ENCODE measurements at places on chromosomes 11 and 22.

DNA sequence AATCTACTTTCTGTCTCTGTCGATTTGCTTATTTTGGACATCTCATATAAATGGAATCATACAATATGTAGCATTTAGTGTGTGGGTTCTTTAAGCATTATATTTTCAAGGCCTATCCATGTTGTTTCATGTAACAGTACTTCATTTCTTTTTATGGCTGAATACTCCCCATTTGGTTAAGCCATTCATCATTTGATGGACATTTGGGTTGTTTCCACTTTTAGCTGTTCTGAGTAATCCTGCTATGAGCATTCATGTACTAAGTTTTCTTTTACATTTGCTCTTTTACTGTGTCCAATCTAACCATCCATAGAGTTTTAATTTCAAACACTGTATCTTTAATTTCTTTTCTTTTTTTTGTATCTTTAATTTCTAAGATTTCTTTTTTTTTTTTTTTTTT lies 55.6 kb upstream of the SPTBN2 start:
- DNase-seq = no peak

DNA sequence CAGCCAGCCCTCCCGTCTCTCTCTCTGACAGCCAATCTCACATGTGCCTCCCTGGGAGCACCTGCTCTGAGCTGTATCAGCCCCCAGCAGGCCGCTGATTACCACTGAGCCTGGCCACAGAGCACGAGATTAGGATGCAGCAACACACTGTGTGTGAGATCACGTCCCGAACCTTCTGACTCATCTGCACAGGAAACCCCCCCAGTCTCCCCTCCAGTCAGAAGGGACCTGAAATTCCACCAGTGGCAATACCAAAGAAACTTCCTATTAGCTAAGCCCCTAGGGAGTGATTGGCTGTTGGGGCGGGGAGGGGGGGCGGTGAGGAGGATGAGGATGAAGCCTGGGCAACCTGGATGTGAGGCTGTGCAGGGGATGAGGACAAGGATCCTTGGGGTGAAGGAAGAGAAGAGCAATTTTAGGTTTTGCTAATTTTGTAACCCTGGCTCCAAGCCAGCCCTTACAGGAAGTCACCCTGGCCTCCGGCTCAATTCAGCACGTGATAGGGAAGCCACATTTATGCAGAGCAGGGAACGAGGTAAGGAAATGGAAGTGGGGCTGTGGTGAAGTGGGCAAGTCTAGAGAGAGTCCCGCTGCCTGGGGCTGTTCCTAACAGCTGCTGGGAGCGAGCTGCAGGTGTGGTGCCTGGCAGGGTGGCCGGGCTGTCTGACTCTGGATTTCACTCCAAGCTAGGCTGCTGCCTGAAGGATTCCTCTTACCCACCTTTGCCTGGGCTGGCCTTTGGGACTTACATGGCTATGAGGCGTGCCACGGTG lies 1.9 kb downstream of the SLC43A3 start:
- DNase-seq = peak; percentile 96

DNA sequence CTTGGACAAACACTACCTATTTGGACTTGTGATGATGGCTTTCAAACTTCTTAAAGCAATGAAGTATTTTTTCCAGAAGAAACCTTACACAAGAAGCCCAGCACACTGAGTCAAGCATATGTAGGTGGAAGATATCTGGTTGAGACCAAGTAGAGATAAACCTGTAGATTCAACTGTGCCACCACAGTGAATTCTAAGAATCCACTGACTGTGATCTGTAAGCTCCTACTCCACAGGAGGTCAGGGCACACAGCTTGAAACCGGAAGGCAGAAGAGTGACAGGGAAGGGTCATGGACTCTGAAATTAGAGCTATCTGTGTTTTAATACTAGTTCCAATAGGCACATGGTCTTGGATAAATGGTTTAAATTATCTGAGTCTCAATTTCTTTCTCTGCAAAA lies 404.5 kb downstream of the ETS1 start:
- no peak for DNase-seq

DNA sequence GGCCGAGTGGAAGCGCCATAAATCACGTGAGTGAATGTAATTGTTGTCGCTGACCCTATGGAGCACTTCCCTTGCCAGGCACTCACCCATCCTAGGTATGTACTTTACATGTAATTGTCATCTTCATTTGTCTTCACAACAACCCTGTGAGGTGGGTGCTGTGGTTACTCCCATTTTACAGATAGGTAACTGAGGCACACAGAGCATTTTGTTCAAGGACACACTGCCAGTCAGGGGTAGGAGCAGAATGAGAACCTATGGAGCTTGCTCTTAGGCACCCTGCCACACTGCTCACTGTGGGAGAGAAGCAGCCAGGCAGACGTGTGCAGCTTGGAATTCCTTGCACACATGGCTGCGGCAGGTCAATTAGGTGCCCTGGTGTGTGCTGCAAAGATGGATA lies 785 bp upstream of the EFCAB6 start:
- no peak for DNase-seq

GRCh38 chr11:60130496-60130895 lies 42.0 kb downstream of the MS4A2 start:
- peak; percentile 19 for DNase-seq

DNA sequence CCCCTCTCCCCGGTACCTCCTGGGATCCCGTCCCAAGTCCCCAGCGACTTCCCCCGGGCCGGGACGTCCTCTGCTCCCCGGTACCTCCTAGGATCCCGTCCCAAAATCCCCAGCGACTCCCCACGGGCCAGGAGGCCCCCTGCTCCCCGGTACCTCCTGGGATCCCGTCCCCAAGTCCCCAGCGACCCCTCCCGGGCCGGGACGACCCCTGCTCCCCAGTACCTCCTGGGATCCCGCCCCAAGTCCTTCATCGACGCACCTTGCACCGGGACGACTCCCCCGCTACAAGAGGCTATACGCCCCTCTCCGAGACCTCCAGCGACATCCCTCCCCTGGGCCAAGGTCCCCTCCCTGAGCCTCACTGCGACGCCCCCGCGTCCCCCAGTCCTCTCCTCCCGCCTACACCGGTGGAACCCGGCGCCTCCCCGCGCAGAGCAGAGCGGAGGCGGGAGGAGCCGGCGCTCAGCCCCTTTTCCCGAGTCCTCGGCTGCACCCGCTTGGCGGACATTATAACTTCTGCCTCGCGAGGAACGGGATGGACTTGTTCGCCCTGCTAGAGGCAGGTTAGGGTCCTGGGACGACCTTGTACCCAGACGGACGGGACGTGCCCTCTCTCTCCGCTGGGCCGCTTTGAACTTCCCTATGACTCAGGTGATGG lies 912 bp downstream of the KREMEN1 start:
- DNase-seq = no peak

GRCh38 chr22:40263191-40263590 lies 83.1 kb upstream of the ADSL start:
- peak; percentile 86 for DNase-seq

DNA sequence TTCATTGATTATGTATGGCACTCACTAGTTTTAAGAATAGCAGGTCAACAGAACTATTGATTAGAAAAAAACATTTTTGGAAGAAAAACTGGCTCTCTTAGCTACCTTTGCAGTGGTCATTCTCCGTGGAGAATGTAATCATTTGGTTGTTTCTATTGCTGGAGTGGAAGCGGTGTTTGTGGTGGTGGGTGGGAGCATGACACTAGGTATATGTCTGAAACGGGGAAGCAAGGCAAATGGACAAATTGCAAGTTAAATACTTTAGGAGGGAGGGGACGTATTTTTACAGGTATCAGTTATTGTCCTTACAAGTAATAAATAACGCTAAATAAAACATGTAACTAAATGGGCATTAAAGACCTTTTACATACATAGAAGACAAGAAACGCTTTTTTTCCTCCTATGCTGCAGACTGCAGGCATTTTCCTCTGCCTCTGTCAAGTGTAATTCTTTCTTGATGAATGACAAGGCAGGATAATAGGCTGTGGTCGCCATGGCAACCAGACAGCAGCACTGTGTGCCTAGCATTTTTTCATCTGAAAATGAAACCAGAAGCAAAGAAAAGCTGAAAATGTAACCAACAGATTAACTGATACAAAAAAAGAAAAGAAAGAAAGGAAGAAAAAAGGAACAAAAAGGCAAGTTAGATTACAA lies 46.2 kb downstream of the BLID start:
- peak; percentile 67 for DNase-seq

- DNase-seq = no peak
Measured at GRCh38 chr11:91174734-91175133, 951.9 kb upstream of the CHORDC1 start.

DNA sequence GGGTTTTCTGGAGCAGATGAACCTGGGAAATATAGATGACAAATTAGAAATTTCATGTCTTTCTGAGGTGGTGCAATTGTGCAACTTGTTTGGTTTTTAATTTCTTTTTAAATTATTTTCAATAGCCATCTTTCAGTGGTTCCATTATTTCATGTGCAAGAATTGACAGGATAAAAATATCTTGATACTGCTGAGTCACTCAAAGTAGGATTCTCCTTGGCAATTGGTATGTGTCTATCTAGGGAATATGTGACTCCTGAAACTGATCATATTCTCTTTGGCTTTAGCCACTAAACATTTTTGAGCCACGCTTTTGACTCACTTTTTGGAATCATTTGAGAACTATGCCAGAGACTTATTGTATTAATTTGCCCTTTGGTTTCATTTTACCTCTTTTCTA lies 331.5 kb downstream of the KCNA4 start:
- DNase-seq = no peak

- no peak for DNase-seq
Measured at GRCh38 chr11:38543311-38543710, 1945.3 kb upstream of the RAG2 start.

DNA sequence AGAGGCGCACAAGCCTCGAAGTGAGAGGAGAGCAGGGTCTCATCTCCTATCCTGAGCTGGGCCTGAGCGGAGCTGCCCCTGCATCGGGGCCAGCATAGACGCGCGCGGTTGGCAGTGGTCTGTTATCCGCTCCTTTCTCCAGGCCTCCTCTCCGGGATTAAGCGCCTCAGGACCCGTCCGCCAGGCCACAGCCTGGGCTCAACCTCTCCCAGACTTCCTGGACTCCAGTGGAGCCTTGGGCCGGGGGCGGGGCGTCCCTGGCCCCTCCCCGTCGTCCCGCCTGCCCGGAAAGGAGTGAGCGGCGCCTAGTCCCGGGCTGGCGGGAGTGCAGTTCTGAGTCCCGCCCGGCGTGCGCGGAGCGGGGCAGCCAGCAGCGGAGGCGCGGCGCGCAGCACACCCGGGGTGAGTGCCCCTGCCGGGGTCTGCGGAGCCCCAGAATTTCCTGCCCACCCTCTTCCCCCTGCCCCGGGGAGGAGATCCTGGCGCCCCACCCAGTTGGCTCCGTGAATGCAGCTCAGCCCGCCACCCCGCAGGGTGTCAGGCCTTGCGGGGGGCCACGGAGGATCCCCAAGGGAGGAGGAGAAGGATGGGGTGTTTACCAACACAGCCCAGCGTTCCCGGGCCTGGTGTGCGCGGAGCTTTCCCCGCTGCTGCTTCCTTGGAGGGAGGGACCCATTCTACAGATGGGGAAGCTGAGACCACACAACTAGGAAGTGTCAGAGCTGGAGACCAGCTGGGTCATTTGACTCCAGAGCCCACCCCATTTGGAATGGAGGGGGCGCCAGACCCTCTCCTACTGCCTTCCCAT lies at the start of gene TCIRG1:
Gene TCIRG1, plus strand, starts transcription at position 308 of the 808 bp plus-strand sequence. CDS start 2,247 bp downstream, outside the sequence.
- peak; percentile 84 for DNase-seq

- no peak for DNase-seq
Measured at GRCh38 chr22:44277386-44278135, 35.2 kb downstream of the SHISAL1 start.

- DNase-seq = no peak
Measured at GRCh38 chr22:36253523-36254490, 874 bp downstream of the APOL1 start.

GRCh38 chr11:20000351-20001134 lies 159.7 kb downstream of the DBX1 start:
- DNase-seq = peak; percentile 57

DNA sequence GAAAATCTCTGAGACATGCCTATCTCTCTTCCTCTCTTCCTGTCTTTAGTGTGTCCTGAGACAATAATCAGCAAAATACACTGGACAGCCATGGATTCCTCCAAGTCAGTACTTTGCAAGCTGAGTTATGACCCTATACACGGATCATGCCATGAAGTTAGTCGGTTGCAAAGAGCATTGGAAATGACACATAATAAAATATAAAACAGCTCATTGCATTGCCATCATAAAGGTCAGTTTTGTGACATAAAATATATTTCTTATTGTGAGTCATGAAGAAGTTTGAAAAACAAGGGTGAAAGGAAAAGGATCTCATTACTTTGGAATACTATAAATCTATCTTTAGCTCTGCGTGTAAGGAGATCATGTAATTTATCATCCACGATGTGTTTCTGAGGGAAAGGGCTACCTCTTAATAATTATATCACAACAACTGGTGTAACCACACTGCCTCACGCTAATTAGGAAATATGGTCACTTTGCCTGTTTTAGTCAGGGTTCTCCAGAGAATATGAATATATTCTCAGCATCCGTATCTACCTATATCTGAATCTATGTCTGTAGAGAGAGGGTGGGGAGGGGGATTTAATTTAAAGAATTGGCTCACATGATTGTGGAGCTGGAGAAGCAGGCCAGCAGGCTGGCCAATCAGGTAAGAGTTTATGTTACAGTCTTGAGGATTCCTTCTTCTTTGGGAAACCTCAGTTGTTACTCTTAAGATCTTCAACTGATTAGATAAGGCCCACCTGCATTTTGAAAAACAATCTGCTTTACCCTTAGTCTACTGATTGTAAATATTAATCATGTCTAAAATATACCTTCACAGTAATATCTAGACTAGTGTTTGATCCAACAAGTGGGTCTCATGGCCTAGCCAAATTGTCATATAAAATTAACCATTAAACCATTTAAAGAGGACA lies 198.8 kb downstream of the FAT3 start:
- DNase-seq = no peak

GRCh38 chr11:12113294-12113693 lies 2.9 kb downstream of the MICAL2 start:
- DNase-seq = no peak

- no peak for DNase-seq
Measured at GRCh38 chr11:70030412-70030811, 47.7 kb upstream of the ANO1 start.

DNA sequence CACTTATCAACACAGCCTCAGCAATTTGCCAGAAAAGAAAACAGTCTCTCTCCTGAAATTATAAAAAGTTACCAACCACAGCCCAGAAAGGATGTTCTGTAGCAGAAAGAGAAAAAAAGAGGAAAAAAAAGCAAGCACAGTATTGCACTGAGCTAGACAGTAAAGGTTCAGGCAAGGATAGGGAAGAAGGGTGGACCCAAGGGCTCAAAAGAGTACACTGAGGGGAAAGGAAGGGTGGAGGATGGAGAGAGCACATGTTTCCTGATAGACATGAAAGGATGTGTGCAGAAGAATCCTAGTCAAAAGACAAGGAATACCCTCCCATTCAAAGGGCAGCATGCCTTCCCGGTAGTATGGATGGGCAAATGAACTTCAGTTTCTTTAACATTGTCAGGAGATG lies 59.1 kb downstream of the RRAS2 start:
- no peak for DNase-seq

Measured in kidney capillary endothelial cell (primary cell).